ENCODE measurements at places on chromosomes 4 and X.

GRCh38 chr4:55329012-55329411 lies 17.0 kb upstream of the SRD5A3 start:
- no peak for DNase-seq

DNA sequence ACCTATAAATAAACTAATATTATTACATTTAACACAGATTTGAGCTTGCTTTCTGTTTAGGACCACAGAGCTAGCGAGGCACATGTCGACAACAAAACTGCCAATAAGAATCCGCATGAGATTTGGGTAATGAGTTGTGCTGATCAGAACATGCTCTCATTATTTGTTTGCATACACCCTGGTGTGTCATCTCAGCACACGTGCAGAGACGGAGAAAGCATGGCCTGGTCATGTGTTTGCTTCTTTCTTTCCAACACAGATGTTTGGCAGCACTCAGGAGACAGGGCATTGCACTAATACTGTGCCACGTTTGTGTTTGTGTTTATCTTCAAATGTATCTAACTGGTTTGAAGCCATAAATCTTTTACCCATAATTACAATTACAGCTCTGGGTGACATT lies 364.8 kb downstream of the ARAP2 start:
- DNase-seq, result no peak

GRCh38 chr4:188536826-188537225 lies 397.6 kb downstream of the TRIML1 start:
- no peak for DNase-seq

GRCh38 chr4:143424276-143424675 lies 87.6 kb downstream of the GAB1 start:
- DNase-seq, result no peak

- no peak for DNase-seq
Observed at GRCh38 chrX:28099166-28099565, 117.9 kb upstream of the DCAF8L1 start.

- DNase-seq, result peak; percentile 29
Observed at GRCh38 chrX:107825698-107826237, at the start of gene MID2. Gene MID2 (plus strand): TSS chrX:107825866. CDS start chrX:107826427, 561 bp downstream.

- DNase-seq, result peak; percentile 22
Observed at GRCh38 chr4:73964862-73965611, 16.8 kb downstream of the PF4 start.

DNA sequence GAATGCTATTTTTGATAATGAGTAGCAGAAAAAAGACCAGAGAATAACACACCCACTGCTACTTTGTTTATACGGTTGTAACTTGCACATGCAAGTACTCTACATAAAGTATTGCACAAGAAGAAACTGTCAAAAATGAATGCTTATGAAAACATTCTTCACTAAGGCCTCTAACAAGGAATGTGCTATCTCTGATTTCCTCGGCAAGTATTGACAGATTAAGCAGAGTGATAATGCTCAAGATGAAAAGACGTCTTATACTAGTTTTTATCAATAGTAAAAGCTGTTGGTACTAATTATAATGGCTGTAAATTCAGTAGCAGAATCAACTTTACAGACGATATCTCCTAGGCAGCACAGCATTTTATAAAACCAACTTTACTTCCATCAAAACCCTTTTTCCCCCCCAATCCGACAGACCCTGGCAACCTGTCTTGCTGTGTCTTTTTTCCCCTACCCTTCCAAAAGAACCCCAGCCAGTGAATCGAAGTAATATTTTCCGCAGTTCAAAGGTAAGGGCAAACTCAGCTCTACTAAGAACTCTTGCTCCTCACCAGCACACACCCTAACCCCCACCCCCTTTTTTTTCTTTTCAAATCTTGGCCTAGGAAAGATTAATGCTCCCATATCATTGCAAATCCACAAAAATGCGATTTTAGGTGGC lies 1.5 kb downstream of the FRYL start:
- peak; percentile 13 for DNase-seq

- DNase-seq, result no peak
Observed at GRCh38 chr4:7760706-7761105, 179.0 kb downstream of the AFAP1 start.

DNA sequence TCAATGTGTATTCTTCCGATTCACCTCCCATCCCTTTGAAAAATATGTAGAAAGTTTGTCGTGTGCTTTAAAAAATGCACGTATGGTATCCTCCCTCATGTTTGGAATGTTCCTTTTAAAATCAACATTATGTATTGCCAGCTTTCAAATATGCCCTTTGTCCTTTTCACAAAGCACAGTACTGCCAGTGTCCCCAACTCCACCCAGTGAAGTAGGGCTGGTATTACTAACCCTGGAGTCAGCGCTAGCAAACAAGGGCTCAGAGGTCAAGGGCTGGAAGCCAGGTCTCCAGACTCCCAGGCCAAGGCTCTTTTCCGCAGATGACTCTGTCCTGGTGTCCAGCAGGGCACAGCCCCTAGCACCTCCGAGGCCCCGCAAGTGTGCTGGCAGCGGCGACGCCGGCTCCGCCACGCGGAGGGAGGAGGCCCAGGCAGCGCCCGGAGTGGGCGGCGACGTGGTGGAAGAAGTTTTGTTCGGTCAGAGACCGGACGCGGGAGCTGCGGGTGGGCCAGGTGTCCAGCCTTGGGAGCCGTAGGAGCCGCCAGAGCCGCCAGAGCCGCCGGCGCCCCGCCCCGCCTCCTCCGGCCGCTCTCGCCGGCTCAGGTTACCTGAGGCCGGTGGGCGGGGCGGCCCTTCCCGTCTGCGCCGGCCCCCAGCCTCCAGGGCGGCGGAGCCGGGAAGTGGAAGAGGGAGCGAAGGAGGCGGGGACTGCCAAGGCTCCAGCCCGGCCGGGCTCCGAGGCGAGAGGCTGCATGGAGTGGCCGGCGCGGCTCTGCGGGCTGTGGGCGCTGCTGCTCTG lies at the start of gene IL13RA1:
TSS of gene IL13RA1 (plus strand) at position 720 of the 799 bp plus-strand sequence. CDS start at position 753, 33 bp downstream.
- DNase-seq, result peak; percentile 89

DNA sequence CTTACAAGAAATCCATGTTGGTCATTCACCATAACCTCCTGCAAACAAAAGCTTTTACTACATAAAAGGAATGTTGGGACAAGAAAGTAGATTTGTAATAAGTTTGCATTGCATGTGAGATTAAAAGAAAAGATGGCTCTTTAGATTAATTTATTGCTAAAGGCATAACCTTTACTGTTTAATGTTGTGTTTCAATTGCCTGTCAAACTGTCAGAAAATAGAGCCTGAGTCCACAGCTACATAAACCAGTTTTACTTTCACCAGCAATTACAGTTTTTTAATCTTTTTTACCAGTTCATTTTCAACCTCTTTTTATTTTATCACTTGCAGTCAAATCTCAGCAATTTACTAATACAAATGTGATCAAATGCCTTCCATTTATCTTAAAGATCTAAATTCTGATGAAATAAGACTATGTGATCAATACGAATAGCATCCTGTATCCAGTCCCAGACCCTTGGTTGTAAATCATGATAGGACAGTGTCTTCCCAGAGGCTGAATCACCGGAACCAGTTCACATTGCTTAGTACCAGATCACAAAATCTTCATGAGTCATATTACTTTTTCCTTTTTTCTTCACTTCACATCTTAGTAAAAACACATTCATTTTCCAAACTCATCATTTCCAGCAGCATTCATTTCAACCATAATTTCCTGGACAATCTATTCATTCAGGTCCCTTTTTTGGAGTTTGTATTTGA lies 95.4 kb upstream of the FRG1 start:
- DNase-seq, result peak; percentile 12

DNA sequence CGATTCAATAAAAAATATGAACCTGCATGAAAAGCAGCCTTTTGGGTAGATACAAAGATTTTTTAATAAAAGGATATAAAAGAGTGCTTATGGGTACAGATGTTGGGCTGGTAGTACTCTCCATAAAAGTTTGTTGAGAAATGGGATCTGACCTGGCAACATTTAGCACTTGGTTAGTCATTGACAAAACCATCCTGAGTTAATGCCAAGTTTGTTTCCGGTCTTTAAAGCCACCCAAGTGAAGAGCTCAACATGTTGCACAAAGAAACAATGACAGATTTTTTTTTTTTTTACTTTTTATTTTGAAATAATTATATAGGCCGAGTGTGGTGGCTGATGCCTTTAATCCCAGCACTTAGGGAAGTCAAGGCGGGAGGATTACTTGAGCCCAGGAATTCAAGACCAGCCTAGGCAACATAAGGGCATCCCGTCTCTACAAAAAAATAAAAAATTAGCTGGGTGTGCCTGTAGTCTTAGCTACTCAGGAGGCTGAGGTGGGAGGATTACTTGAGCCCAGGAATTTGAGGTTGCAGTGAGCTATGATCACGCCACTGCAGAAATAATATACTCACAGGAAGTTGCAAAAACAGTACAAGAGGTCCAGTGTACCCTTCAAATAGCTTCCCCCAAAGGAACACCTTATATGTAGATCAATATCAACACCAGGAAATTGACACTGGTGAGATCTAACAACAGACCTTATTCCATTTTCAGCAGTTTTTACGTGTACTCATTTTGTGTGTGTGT lies 16.6 kb downstream of the CHST7 start:
- DNase-seq, result peak; percentile 34

GRCh38 chr4:182874304-182874751 lies 42.9 kb downstream of the DCTD start:
- DNase-seq, result no peak

GRCh38 chr4:115834441-115834840 lies 721.0 kb upstream of the NDST4 start:
- no peak for DNase-seq

DNA sequence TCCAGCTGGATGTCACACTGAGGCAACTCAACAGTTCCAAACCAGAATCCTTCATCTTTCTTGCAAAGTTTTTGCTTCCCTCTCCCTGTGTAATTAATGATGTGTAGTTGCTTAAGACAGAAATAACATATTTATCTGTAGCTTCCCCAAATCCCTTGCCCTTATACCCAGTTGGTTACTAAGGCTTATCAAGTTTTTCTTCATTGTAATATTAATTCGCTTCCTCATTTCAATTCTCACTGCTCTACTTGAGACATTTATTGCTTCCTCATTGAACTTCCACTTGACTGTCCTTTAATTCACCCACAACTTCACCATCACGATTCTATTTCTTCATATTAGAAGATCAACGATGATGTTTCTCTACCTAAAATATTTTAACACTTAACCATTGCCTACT lies 386.6 kb upstream of the CPEB2 start:
- DNase-seq, result no peak

GRCh38 chrX:65537229-65537628 lies 2.6 kb upstream of the LAS1L start:
- DNase-seq, result no peak

DNA sequence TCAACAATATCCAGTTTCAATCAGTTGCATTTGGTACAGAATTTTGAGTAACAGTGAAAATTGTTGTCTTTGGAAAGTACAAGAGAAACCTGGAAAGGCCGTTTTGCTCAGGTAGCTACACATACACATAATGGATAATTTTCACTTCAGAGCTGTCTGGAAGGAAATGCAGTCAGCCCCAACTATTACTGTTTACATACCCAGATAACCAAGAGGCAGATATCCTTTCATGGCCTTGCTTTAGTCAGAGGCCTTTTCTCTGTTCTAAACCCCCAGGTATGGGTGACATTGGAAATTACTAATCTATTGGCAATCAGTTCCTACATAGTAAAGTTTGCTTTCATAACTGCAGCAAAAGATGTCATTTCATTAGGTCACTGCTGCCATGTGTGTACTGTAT lies 244.9 kb upstream of the EMCN start:
- no peak for DNase-seq
